ENCODE measurements at places on chromosomes 13 and 19.
A peak's percentile ranks its signal among the peaks of the same experiment; 100 is the strongest.

DNA sequence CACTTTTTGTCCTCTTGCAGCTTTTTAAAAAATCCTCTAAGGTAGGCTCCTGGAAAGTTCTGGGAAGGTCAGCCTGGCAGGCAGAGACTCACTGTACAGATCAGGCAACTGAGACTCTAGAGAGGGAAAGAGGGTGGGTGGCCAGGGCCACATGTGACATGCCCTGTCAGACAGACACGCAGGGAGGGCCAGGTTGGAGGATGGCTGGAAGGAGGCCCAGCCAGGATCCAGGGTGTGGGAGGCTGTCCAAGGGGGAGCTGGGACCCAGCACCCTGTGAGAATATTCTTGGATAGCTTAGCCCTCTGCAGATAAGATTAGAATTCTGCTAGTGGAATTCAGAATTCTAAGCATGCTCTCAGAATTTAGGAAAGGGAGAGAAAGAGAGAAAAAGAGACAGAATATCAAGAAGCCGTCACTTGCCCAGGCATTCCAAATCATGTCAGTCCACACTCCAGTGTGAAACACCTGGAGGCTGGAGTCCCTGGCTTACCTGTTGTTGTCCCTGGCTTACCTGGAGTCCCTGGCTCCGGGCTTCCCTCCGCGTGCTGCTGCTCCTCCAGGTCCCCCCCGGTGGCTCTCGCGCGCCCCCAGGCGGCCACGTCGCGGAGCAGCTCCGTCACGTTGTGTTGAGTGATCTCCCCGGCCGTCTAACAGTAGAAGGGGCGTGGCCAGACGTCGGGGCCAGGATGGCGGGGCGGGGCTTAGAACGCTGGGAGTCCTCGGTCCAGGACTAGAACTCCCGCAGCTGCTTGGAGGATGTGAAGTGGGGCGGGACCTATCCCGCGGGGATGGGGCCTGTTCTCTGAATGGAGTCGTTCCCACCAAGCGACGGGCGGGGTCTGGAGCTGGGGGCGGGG is 2.8 kb upstream of the TNNI3 start:
- DNase-seq = peak; percentile 82

GRCh38 chr13:99285432-99286182 is 21.6 kb downstream of the GPR183 start:
- DNase-seq = no peak

- peak; percentile 49 for DNase-seq
Measured at GRCh38 chr13:32164622-32165268, 133.2 kb downstream of the FRY start.

DNA sequence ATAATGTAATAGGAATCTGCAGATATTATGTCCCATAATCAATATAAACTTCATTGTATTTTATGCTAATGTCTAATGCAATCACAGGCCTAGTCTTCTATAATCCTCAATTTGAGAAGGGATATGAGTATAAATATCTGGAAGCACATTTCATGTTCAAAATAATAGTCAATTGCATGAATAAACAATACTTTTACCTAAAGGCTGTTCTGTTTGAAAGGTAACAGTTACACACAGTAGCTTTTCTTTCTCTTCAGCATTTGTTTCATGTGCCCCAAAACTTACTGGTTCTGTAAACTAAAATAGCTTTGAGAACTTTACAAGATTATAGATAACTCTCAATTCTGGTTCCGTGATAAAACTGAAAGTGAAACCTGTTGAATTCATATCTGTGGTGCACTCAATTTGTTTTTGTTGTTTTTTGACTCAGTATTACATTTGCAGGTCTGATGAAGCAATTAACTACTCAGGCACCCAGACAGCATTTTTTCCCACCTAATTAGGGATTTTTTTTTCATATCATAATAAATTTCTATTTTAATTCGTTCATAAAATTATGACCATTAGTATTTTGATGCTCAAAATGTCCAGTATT is 1193.8 kb downstream of the SLITRK1 start:
- DNase-seq = no peak

DNA sequence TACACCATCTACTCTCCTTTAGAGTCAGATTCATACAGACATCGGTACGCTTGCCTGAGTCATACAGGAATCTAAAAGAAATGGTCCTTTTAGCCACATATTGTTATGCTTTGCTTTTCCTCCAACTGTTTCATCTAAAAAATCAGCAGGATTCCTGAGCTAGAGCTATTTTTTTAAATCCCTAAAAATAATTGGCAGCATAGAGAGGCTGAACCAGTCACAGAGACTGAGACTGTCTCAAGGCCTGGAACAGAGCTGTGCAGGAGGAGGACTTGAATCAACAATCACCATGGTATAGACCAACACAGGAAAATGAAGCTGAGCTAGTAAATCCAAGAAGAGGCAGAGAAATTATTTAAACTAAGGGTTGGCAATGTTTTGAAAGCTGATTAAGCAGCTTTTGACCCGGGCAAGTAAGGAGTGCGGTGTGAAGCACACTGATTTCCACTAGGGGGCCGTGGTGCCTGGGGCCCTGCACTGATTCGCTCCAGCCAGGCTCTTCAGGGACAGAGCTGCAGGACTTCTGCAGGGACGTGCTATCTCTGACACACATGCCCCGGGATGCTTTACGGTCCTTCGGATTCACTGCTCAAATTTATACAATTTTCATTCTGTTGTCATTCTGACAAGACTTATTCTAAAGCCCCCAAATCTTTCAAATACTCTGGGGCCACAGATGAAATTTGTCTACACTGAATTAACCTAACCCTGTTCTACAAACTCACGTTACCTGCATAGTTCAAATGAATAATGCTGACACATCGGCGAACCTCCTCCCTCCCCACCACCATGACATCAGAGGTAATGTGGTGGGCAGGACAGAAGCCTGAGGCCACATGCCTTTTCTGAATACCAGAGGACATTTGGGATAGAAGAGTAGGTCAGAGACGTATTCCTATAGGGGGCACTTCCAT is 87.6 kb upstream of the SLC15A1 start:
- DNase-seq = peak; percentile 10

Measured in T-helper 1 cell (primary cell).